ENCODE measurements at places on chromosomes 3 and 15.

GRCh38 chr15:31605467-31605931, 278.9 kb downstream of the KLF13 start:
- DNase-seq: peak; percentile 31

DNA sequence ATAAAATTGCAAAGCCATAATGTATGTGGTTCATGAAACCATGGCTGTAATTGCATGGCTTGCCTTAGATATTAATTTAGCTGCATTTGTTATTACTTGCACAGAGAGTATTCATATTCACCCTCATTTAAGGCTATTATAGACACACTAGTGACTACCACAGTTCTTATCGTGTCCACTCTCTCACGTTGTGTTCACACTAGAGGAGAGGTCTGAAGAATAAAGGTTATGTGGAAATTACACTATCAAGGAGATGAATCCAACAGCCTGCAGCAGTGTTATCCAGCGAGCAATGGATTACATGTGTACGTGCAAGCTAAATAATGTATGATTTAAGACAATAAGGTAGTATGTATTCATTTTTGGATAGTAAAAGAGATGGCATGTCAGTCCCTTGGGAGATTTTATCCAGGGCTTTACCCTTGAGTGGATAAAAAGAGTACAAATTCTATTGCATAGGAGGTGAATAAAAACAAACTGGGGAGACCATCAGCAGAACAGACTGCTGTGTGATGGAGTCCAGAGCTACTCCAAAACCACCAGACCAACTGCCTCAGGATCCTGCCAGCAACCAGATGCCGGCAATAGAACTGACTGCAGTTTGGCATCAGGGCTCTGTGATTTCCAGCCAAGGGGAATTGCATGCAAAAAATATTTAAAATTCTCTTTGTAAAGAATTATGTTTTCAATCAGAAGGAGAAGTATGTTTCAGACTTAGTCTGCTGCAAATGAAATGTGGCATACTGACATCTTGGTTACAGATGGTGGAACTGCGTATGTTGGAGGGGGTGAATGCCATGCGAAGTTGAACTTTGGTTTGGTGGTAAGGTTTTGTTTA, 146.6 kb downstream of the RBMS3 start:
- no peak for DNase-seq

- no peak for DNase-seq
Observed at GRCh38 chr15:90637693-90638092, 79.5 kb upstream of the BLM start.

GRCh38 chr3:37980462-37981347, 9.9 kb upstream of the VILL start:
- DNase-seq: no peak

- DNase-seq: peak; percentile 67
Observed at GRCh38 chr3:30639937-30640336, 33.5 kb downstream of the TGFBR2 start.

DNA sequence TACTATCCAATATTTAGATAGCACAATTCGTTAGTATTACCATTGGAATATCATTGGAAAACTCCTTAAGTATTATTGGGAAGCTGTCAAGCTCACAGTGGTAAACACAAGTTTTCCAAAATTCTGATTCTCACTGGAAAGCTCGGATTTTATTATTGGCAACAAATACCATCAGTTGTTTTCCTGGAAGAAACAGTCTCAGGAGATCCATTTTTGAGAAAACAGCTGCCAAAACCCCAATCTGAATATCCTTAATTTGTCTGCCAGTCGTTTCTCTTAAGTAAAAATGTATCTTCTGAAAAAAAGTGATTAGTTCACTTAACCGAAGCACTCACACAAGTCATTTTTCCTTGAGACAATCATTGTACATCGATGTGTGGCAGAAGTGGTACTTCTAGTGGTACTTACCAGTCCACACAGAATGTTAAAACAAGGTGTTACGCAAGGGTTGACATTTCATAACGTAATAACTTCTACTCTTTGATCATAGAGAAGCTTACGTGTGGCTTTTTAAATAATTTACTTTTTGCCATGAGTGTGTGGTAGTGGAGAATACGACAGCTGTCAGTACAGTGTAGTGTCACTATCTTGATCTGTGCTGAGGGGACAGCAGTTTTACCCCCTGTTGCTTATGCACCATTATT, 74.9 kb downstream of the FAM43A start:
- peak; percentile 41 for DNase-seq

DNA sequence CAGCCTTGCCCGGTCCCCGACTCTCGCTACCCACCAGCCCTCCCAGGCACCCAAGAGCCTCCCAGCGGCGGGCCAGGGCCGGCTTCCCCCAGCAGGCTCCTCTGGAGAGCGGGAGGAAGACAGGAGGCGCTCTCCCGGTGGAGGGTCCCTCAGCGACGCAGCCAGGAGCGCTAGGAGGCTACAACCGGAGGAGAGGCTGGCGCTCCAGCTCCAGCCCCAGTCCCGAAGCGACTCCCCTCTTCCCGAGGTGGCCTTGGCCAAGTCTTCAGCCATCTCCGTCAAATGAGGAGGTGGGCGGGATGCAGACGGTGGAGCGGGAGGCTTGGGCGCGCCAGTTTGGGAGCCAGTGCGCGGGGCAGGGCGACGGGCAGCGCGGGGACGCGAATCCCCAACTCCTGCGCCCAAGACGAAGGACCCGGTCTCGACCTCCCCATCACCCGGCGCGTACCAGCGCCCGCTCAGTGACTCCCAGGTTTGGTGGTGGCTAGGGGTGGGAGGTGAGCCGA, 722 bp downstream of the CHRNA3 start:
- no peak for DNase-seq
